ENCODE measurements at places on chromosomes 2 and 18.

GRCh38 chr2:53632714-53633113 is 134.9 kb upstream of the CHAC2 start:
- peak; percentile 35 for DNase-seq

DNA sequence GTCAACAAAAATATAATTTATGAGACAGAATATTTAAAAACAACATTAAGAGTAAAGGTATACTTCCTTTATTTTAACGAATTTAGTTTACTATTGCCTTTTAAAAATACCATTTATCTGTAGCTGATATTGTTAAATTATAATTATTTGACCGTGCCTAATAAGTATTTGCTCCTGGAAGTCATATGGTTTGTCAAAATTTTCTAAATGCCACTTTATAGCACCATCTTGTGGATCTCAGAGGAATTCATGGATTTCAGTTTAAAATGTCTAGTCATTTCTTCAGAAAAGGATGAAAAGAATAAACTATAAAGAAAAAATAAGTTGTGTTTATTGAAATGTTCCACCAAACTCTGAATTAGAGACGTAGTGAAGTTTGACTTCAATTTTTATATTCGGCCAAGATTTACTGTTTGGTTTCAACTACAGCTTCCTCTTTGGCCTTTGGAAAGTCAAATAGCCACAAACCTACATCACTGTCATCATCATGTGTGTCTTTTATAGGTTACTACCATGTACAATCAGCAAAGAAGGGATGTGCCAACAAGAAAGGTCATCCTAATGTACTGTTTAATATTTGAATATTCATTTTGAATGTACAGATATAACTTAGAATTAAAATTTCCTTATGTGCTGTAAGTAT is 10.3 kb upstream of the FTCDNL1 start:
- no peak for DNase-seq

- no peak for DNase-seq
Observed at GRCh38 chr2:97546711-97547110, 43.0 kb downstream of the ANKRD36B start.

DNA sequence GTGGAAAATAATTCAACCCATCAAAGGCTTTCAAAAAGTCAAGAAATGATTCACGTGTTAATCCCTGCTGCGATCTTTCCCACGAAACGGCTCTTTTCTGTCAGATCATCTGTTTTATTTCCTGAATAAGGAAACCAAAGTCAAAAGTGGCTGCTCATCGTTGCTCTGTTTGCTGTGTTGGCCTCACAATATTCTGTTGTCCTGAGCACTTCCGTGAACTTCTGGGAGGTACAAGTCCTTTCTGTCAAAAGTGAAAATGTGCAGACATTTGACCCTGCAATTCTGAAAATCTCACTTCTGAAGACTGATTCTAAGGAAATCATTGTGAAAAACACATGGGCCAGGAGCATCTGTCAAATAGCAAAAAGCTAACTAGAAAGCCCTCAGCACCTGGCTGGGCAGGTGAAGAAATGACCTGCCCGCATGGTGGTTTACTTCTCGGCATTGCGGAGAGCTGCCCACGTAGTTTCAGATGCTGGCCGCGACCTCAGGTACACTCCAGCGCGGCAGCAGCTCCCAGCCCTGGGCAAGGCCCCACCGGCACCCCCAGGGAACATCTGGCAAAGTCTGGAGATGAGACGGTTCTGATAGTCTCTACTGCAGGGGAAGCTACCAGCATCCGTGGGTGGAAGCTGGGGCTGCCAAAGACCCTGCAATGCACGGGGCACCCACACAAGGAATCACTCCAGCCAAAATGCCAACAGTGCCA is 31.9 kb upstream of the GPC1 start:
- no peak for DNase-seq

DNA sequence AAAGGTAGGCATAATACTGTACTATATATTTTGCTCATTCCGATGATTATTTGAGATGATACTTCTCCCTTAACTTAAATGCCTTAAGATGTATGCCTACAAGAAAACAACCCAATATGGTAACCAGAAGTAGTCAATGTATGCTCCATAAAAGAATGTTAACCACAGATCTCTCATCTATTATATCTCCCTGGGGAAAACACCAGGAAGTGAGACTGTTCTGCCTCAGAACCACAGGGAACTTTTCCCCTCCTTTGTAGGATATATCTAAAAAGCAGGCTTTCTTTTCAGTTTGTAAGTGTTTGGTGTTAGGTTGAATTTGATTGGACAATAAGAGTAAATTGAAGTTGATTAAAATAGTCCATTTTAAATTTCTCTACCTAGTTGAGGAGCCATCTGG is 1160.5 kb upstream of the NXPH2 start:
- DNase-seq: peak; percentile 30

- DNase-seq: no peak
Observed at GRCh38 chr18:68935686-68936085, 137.8 kb downstream of the CCDC102B start.

DNA sequence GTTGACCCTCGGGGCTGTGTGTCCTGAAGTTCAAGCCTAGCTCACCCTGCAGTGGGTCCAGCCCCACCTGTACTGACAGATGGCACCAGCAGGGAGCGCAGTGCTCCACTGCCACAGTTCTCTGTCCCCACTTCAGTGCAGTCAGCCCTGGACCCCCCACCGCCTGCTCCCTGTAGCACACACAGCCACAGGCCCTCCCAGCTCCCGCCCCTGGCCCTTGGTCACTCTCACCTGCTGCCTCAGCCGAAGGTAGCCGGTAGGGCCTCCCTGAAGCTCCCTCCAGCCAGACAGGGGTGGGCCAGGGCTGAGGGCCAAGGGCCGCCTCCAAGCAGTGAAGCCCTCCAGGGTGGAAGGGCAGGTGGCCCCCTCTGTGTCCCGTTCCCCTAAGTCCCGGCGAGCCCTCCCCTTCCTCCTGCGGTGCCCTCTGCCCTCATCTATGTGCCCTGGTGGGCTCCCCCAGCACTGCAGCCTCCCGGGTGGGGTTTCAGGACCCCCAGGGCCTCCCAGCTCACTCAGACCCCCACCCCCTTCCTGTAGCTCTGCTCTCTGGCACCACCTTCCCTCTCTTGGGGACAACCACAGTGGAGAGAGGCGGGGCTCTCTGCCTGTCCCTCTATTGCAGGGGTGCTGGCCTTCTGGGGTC is 10.8 kb upstream of the ALPP start:
- DNase-seq: no peak

- DNase-seq: no peak
Observed at GRCh38 chr18:25177631-25178030, 174.3 kb downstream of the ZNF521 start.

DNA sequence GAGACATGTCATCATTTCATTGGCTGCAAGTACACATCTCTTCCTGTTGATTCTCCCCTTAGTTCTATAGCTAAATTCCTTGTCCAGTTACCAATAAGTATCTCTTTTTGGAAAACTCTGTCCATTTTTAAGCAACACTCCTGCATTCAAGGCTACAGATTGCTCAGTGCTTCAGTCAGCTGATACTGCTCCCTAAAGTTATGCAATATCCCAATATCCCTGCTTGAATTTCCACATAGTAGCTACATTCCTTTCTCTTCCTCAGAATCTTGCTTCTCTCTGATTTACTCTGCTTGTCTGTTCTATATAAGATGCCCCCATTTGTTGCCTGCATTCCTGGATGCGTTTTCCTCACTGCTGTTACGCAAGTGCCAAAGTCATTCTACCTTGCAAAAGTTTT is 109.8 kb downstream of the PARD3B start:
- DNase-seq: peak; percentile 47

DNA sequence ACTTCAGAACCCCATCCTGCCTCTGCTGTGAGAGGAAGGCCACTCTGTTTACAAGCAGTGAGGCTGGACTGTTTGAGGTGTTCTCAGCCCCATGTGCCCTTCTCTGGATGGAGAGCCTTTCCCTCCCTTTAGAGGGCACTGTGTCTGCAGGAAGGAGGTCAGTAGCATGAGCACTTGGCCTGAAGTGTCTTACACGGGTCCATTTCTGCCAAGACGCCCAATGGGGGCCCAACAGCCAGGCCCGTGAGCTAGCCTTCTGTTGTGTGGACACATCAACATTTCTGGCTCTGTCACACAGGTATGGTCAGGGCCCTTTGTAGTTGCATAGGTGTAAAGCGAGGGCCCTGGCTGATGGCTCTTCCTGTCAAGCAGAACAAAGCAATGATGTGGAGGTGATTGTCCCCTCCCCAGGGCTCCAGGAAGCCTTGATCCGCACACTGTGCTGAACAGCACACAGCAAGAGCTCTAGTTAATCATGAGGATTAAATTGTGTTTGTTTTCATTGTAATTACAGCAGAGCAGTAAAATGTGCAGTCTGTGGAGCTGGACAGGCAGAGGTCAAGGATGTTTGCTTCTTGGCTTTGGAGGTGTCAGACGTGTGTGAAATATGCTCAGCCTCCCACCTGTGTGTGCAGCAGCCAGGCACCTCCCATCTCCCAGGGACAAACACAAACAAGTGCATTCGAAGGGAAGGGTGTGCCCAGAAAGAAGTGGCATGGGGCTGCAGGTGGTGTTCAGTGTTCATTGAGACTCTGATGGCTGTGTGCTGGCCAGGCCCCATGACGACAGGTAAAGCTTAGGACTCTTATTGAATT is 132.1 kb downstream of the SH3RF3 start:
- DNase-seq: no peak

DNA sequence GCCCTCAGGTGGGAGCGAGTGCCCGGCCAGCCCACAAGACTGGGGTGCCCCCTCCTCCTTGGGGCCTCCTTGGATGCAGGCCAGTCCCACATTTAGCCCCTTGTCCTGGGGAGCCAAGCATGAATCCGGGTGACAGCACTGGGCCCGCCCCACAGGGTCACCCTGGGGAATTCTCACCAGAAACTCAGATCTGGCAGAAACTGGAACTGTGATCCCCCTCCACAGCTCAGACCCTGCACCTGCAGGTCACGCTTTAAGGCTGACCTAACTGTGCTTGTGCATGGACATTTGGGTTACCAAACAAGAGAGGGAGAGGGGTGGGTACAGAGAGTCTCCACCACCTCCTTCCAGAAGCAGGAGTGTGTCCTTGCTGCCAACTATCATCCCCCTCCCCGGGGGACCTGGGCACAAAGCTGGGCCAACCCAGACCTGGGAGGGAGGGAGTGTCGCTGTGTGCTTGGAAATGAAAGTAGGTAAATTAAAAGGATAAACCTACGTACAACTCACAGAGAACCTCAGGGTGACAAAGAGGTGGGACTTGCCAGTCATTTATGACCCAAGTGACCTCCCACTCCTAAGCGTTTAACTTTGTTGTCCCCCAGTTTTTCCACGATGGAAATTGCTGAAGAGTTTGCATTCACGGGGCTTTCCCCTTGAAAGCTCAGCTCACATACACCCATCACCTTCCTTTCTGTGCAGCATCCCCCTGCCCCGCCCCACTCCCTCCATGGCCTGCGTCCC is 9.1 kb downstream of the ITM2C start:
- no peak for DNase-seq

GRCh38 chr2:29394311-29394980 is 279.2 kb downstream of the CLIP4 start:
- no peak for DNase-seq

- no peak for DNase-seq
Observed at GRCh38 chr2:168671932-168672331, 130.5 kb upstream of the NOSTRIN start.

DNA sequence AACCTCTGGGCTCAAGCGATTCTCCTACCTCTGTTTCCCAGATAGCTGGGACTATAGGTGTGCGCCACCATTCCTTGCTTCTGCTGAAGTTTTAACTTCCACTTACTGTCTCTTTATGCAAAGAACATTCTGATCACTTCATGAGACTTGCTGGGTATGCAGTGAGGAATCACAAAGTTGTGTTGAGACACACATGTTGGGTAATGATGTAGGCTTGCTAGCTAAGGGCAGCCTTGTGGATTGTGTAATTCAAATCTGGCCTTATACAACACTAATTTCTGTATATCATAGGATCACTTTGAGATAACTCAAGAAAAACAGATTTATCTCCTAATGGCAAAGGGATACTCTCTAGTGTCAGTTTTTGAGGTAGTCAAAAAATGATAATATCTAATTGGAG is 24.2 kb downstream of the XRCC5 start:
- no peak for DNase-seq

DNA sequence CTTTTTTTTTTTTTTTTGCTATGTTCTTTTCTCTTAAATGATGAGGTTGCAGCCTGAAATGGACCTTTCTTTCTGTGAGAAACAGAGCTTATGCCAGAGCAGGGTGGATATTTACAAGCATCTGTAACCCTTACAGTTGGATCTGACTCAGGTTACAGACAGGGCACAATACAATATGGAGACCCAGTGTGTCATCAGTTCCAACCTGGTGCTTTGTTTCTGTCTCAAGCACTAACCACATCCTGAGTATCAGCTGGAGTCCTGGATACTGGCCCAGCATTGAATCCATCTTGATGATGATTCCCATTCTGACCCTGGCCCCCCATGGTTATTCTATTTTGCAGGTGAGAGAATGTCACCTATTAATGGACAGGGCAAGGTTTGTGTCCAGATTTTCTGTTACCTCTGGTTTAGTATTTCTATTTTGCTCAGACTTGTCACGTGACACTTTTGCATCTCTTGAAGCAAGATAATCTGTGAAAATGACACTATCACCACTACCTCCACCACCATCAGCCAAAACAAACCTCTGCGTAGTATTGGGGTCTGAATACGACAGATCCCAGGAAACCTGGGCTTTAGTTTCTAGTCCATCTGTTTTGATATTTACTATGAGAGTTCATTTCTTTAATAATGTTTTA is 174.0 kb downstream of the CCDC85A start:
- DNase-seq: no peak

DNA sequence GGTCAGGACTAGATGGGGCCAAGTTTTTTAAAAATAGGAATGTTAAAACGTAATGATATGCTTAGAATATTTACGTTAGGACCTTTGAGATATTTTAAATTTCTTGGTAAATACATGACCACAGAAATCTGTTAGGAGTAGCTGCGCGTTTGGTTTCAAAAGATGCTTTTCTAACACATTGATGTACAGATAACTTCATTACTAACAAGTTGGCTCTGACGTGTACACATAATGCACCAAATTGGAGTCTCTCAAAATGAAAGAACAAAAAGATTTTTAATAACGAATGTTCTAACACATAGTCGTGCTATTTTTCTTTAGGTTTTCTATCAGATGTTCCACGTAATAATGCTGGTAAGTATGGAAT is 608 bp downstream of the PHOSPHO2 start:
- DNase-seq: no peak
